ENCODE measurements at places on chromosomes 5 and 9. TPM values are rescaled to one million over a fixed set of nuclear protein-coding genes. Genes with fewer than 3 reads are reported as not detected.

- DNase-seq, result no peak
These were observed 3.2 kb downstream of the GRPEL2 start for GRCh38 chr5:149348518-149348917.

GRCh38 chr9:127210851-127211730 lies 53.5 kb upstream of the GARNL3 start:
- DNase-seq, result no peak

DNA sequence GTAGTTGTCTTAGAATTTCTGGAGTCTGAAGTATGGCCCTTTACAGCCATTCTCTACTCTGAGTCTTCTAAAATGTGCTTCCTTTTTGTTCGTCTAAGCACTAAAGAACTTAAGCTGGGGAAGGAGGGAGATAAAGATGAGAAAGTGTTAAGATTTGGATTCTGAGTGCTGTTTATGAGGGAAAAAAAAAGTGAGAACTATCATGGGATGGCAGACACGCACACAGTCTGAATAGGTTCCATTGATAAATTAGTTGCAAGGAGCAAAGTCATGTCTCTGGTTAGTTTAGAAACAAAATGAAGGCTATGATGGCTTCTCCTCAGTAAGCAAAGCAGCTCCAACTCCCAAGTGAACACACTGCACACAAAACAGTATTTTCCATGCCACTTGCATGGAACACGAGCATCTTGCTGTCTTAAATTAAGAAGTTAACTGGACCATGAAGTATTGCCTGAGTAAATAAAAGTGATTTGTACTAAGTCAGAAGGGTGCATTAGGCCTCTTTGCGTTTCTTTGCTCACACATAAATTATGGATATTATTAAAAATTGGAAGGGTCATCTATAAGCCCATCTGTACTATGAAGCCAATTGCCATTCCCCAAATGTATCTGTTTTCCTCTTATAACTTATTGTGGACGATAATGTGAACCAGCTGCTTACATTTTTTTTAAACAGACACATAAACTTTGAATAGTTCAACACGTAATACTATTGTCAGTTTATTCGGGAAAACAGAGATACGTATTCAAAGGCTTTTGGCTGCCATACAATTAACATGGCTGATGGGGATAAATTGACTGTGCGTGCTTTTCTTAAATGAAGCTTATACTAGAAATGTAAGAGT lies 199.3 kb downstream of the SGCD start:
- no peak for DNase-seq

DNA sequence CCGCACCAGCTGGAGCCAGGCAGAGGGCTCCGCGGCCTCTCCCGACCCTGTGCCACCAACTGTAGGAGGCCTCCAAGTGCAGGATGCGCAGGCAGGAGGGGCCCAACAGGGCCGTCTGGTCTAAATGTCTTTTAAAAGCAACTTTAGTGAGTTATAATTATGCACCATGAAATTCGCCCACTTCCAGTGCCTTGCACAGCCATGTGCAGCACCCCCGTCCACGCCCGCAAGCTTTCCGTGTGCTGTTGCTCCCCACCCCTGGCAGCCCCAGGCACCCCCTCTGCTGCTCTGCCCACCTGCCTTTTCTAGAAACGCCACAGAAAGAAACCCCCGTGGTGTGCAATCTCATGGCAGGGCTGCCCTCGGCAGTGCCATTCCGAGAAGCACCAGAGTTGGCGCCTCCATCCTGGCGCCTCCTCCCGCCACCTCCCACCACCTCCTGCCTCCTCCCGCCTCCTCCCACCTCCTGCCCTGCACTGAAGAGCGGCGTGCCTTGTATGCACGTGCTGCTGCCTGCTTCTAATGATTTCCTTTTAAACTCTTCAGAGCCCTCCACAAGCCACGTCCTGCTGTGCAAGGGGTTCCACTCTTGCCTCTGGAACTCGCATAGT lies 7.5 kb upstream of the SLC6A18 start:
- DNase-seq, result no peak

The SARDH gene
- total RNA-seq, result 0.28 TPM

DNA sequence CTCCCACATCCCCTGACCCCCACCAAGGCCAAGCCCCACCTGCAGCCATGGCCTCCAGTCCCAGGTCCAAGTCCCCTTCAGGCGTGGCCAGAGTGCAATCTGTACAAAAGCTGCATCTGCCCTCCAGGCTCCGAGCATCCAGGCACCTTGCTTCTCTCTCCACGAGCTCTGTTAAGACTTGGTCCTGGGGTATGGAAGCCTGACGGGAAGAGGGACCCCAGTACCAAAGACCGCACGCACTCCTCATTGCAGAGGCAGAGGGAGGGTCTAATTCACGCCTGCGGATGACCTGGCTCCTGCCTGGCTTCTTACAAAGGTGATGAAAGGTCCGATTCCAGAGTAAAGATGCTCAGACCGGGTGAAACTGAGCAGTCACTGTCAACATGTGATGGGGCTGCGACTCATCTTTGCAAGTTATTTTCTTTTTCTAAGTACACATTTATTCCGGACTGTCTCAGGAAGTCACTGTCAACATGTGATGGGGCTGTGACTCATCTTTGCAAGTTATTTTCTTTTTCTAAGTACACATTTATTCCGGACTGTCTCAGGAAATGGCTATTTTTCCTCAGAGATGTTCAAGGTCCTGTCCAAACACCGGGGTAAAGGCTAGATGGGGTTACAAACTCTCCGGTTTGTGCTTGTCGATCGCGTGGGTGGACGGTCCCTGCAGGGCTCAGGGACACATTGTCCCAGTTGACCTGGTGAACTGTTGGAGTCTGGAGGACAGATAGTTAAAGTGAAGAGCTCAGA lies 252.0 kb upstream of the IRX4 start:
- DNase-seq, result no peak

GRCh38 chr9:130266236-130267098 lies 907 bp downstream of the HMCN2 start:
- DNase-seq, result no peak

GRCh38 chr9:87594194-87594593 lies 96.5 kb downstream of the DAPK1 start:
- no peak for DNase-seq

- no peak for DNase-seq
These were observed 6.7 kb upstream of the SPATA31E1 start for GRCh38 chr9:87875831-87876545.

GRCh38 chr5:54785729-54786591 lies 199.4 kb downstream of the ESM1 start:
- DNase-seq, result peak; percentile 54
